ENCODE measurements at places on chromosomes 4 and X.

- DNase-seq: no peak
These were observed 66.6 kb downstream of the BLTP1 start for GRCh38 chr4:122218762-122219161.

- no peak for DNase-seq
These were observed 22.4 kb downstream of the SAT1 start for GRCh38 chrX:23805389-23805788.

GRCh38 chr4:3321295-3321889 lies 28.6 kb downstream of the RGS12 start:
- DNase-seq: no peak

DNA sequence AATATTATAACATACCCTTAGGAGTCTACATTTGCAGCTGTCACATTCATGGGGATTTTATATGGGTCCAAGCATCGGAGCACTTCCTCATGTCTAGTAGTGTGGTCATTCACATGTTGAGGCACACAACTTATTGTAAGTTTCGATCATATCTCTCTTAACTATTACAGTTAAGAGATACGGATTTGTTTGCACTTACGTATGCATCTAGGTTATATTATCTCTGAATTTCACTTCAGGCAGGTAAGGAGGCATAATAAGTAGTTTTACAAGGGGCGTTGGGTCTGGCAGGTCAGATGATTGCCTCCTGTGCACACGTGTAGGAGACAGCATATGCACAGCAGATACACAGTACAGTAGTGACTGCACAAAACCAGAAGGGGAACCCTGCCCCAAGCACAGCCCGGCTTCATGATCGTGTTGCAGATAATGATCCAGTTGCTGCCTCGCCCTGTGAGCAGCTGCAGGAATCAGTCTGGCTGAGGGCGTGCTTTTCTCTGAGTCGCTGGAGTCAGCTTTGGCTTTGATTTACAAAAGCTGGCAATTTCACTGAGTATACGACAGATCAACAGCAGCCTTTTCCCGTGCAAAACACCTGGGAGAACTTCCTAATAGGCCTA lies 302.9 kb upstream of the GATB start:
- peak; percentile 14 for DNase-seq

- no peak for DNase-seq
These were observed 158.4 kb downstream of the EMCN start for GRCh38 chr4:100359441-100359840.

- DNase-seq: no peak
These were observed 55.2 kb downstream of the MTM1 start for GRCh38 chrX:150623583-150623982.

- DNase-seq: no peak
These were observed 25.5 kb downstream of the HMX1 start for GRCh38 chr4:8846046-8846720.

DNA sequence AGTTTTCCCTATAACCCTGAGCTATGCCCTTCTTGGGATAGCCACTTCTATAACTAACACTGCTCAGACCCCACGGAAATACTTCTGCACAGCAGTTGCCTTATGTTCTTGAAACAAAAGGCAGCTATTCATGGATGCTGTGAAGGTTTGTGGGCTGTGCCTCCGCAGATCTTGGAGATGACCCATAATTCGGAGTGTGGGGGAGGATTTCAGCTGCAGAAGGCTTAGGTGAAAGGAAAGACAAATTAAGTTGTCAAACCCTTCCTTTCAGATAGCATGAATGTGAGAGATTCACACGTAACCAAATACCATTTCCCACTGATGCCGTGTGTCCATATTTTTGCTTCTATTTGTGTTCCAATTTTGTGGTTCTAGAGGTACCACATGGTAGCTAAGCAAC lies 38.1 kb upstream of the NYX start:
- DNase-seq: no peak

DNA sequence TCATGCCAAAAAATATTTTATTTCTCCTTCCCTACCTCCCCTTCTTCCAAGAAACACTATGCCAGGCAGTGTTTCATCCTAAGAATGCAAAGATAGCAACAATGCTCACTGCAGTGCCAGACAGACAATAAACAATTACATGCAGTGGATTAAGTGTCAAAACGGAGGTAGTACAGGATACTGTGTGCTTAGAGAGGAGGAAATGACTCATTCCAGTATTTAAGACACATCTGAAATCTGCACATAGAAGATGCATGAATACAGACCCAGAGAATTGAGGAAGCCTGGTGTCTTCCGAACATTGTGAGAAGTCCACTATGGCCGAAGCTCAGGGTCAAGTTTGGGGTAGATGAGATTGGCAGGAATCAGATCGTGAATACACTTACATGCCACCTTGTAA lies 326.4 kb downstream of the PPP3CA start:
- peak; percentile 37 for DNase-seq

GRCh38 chr4:76704133-76704881 lies 193.6 kb downstream of the SOWAHB start:
- no peak for DNase-seq

DNA sequence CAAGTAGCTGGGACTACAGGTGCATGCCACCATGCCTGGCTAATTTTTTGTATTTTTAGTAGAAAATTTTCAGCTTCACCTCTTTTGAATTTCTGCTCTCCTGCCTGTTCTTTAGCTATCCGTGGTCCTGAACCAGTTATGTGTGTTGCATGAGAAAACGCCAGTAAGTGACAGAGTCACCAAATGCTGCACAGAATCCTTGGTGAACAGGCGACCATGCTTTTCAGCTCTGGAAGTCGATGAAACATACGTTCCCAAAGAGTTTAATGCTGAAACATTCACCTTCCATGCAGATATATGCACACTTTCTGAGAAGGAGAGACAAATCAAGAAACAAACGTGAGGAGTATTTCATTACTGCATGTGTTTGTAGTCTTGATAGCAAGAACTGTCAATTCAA lies 13.9 kb downstream of the ALB start:
- DNase-seq: no peak

GRCh38 chr4:97987019-97987648 lies 156.1 kb downstream of the STPG2 start:
- DNase-seq: no peak

DNA sequence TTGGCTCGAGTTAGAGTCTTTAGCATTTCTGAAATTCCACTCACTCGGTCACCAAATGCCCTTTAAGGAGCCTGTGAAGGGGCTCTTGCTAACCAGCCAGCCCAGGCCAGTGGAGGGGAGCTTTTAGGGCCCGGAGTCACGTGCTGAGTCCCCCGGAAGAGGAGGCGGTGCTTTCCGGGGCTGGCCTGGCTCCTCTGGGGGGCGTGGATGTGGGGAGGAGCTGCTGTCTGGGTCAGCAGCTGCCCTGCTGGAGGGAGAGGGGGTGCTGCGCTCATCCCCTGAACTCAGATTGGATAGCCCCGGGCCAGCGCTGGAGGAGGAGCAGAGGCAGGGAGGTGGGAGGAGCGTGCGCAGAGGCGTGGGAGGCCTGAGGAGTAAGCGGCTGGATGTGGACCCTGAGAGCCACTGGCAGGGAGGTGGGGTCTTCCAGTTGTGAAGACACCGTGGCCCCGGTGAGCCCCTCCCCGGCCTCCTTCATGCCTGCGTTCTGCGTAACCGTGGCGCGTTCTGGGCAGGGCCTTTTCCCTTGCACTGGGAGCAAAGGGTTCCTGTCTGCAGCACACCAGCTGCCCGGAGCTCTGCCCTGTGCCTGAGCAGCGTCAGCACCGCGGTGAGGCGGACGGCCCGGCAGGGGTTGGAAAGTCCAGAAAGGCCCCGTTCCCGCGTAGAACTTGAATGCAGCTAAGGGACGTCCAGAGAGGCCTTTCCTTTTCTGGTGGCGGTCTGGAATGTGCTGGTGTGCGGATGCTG lies 19.7 kb downstream of the MAEA start:
- DNase-seq: no peak

GRCh38 chr4:62461961-62462360 lies 1261.8 kb downstream of the ADGRL3 start:
- DNase-seq: no peak

DNA sequence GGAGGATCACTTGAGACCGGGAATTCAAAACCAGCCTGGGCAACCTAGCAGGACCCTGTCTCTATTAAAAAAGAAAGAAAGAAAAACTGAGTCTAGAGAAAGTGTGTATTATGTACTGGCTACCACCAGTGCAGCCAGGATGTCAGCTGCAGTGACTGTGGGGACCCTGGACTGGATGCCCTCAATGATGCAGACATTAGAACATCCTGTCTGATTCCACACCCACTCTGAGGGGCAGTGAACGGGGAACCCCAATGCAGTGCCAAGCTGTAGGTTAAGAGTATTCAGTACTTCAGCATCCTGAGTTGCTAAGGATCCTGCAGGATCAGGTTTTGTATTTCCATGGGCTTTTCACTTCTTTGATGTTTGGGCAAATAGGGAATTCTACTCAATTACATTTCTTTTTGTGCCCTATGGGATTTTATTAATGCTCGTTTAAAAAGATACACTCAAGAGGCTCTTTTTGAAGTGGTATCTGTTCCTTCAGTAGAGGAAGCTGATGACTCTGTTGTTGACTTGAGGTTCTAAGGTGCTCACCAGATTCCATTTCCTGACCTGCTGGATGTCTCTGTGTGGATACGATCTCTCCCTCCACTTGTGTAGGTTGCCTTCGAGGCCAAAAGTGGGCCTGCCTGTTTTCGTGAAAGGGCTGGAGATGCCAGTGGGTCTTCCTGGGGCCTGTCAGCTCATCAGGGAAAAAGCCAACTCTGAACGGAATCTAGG lies 85.9 kb upstream of the CLCN4 start:
- DNase-seq: no peak

DNA sequence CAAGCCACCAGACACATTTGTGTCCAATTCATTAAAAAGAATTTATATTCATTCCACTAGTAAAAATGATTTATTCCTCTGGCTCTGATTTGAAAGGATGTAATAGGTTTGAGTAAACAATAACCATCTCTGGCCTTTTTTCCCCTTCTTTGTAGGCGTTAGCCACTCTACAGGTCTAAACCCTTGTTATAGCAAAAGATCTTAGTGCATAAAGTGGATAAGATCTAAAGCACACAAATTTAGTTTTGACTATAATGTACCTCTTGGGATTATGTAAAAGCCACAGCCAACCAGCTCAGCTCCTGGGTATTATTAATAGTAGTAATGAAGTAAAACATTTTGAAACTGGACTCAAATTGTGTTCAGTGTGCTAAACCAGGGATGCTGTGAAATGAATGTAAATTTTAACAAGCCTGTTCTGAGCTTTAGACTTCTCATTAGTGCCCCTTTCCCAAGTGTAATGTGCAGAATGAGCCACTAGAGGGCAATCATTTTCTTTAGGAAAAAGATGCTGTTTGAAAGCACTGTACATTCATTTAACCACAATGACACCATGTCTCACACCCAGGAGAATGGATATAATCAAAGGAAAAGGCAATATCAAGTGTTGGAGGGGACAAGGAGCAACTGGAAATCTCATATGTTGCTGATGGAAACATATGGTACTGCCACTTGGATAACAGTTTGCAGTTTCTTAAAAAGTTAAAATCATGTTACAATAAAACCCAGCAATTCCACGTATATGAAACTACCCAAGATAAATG lies 69.7 kb downstream of the KLHL8 start:
- peak; percentile 42 for DNase-seq

DNA sequence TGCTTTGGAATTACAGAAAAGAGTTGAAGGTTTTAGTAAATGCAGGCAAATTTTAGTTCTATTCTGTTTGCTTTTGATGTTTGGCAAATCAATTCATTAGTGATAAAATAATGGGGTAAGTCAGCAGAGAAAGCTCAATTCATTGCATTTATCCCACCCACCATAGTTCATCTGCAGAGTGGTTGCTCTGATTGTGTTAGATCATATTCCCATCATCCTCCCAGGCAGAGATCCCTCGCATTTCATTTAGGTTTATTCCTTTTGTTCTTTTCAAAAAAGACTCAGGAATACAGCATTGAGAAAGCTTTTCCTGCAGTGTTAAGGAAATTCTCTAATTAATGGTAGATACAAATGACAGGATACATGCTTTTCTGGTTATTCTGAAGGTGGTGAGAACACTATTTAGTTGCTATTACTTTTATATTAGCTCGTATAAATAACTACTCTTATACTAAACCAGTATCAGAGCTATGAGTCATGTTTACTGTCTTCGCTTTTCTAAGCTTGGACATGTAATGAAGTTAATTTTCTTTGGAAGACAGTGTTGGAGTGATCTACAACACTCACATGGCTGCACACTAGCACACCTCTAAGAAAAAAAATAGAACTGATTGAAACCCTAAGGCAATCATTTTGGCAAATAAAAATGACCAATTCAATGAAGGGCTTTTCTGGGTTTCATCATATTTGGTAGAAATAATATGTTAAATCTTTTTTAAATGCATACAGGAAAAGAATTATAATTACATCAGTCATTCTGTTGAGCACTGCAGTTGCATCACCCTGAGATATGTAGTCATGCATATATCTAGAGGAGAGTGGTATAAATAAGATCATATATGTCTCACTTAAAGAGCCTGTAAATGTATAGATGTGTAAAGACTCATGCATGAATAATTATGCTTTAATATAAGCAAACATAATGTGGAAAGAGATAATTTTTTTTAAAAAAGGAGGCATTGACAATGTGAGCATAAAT lies 351.6 kb downstream of the PCDH7 start:
- DNase-seq: no peak

GRCh38 chr4:137676357-137676998 lies 144.2 kb upstream of the PCDH18 start:
- no peak for DNase-seq

- no peak for DNase-seq
These were observed 6.6 kb downstream of the EFNB1 start for GRCh38 chrX:68835468-68835867.

DNA sequence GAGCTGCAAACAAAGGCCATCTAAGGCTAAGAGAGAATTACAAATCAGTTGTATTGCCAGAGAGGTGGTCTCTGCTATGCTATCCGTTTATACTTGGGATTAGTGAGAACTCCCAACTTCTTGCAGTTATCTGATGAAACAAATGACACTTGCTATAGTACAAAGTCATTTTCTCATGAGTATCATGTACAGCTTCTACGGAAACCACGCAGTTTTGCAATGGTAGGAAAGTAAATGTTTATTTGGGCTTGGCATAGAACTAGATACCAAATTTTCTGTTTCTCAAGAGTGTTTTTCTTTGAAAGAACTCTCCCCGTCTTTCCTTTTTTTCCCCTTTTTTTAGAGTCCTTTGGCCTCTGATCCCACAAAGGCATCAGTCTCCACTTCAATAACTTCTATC lies 128.2 kb upstream of the ENPEP start:
- DNase-seq: no peak

GRCh38 chr4:153210727-153211126 lies 6.5 kb downstream of the TRIM2 start:
- DNase-seq: no peak
